ENCODE measurements at places on chromosomes 11 and 22. TPM values are rescaled to one million over a fixed set of nuclear protein-coding genes. Genes with fewer than 3 reads are reported as not detected.
A peak's percentile ranks its signal among the peaks of the same experiment; 100 is the strongest.

DNA sequence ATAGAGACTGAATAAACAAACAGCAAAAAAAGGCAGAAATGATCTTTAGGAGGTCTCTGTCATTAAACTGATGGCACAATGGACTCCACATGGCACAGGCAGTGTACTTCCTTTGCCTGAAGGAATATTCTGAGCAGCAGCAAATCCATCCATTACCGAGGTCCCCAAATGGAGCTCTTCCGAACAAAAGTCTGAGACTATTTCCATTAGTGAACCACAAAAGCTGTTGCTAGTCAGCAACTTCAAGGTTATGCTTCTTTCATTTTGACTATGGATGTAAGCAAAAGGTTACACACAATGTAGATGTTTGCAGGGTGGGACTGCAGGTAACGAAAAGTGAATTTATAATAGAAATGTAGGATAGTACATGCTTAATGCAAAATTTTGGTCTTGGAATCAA lies 14.5 kb downstream of the NARS2 start:
- DNase-seq, result no peak

- no peak for DNase-seq
Measured at GRCh38 chr11:93481279-93481678, 61.9 kb downstream of the SMCO4 start.

GRCh38 chr11:123351375-123351774 lies 78.7 kb upstream of the GRAMD1B start:
- no peak for DNase-seq

DNA sequence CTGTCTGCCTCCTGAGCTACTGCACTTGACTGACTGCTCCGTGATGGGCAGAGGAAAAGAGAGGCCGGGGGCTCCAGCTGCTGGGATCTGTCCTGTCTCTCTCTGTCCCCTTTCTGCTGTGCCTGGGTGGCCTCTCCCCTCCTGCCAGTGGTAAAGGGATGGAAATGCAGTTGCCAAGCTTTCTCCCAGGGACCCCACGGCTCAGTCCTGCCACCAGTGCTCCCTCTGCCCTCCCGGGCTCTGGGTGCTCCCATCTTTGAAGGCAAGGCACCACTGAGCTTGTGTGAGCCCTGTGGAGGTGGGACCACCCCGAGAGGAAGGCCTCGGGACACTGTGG lies 32.0 kb downstream of the NADSYN1 start:
- DNase-seq, result no peak

DNA sequence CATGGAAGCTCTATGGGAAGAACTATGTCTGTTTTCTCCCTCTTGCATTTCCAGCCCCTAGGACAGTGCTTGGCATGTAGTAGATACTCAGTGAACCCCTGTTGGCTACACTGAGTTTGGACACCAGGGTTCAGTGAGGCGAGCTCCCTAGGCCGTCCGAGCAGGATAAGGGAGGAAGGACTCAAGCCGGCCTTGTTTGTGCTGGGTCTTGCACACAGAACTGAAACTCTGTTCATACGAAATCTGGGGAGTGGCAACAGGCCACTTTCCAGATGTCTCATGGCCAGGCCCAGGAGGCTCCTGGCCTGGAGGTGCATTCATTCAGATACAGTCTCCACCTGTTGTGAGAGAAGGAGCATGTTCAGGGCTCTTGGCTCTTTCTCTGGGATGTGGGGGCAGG lies 23.6 kb upstream of the LMO1 start:
- no peak for DNase-seq

DNA sequence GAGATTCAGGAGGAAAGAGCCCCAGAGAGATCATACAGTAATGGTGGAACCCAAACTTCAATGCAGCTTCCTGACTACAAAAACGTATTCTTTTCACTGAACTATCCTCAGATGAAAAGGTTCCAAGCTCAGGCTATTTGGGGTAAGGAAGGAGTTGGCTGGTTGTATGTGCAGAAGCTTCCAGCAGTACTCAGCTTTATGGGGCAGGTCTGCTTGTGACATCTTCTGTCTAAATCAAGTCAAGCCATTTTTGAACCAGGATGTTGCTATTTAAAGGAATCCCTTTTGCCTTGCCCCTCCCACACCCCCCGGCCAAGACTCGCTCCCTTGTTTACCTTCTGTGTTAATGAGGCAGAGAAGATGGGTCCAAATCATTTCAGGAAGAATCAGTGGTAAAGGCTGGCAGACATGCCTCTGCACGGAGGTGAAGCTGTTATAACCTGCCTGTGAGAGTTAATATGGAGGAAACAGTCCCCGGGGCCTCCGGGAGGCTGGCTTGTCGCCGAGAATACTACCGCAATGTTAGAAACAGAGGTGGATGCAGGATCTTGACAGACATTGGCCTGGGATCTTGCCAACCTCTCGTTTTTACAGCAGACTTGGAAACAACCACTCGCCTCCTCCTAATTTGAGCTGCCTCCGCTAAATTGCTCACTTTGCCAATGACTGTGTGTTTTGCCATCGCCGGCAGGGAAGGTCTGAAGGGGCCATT lies 45.4 kb downstream of the TIMP3 start:
- DNase-seq, result no peak

CCDC157 gene
- total RNA-seq, result 1.4 TPM

GRCh38 chr11:45805305-45806071 lies 539 bp downstream of the SLC35C1 start:
- DNase-seq, result peak; percentile 49

CLP1 gene
- total RNA-seq, result 24.4 TPM

DNA sequence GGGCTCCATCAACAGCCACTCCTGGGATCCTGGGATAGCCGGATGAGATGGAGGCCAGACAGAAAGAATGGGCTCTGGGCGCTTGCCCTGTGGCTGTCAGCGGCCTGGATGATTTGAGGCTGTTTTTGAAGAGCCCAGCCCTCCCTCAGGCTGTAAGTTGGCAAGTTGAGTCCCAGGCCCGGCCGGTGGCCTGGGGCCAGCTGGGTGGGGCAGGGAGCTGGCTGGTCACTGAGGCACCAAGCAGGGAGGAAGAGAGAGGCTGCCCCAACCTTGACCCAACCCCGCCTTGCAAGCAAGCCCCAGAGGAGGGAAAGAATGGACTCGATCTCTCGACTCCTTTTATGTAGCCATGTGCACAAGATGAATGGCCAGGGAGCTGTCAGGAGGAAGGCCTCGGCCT lies 34.9 kb downstream of the RIBC2 start:
- no peak for DNase-seq

- DNase-seq, result no peak
Measured at GRCh38 chr22:42862045-42862734, 5.1 kb upstream of the ARFGAP3 start.

GRCh38 chr11:1777737-1778136 lies 14.0 kb upstream of the CTSD start:
- DNase-seq, result no peak

DNA sequence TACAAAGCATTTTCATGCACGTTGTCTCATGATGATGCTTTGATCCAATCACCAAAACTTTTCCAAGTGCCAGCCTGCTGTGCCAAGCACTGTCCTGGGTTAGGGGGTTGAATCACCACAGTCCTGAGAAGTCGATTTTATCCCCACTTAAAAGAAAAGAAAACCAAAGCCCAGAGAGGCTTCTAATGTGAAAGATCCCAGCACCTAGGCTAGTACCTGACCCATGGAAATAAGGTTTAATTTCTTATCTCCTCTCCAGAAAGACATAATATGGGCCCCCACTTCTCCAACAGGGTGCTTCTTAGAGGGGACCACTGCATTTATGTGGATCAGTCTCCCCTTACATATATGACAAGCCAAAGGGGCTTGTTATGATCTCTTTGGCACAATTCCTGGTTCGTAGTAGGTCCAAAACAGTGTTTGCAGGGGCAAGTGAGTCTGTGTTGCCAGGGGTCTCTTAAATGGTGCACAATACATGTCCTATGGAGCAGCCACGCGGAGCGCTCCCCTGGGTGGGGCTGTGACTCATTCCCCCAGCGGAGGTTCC lies 1.9 kb upstream of the BCL9L start:
- DNase-seq, result no peak

- DNase-seq, result no peak
Measured at GRCh38 chr11:5522308-5522707, 5.8 kb upstream of the UBQLNL start.

DNA sequence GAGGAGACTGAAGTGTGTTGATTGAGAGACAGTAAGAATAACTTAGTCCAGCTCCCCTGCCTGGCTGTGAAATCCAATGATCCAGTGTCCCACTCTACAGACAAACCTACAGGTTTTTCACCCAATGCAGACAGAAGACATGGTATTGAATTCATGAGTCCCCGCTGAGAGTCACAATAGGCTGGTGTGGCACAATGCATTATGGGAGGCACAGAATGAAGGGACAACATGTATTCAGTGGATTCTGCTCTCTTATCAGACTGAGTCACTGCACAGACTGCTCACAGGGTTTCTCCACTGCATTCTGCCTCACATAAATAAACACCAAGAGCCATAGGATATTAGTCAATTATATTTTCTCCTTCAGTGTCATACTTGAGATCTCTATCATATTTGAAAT lies 55.2 kb upstream of the TOP3B start:
- DNase-seq, result peak; percentile 9

Measured in H4 (cell line).